ENCODE measurements at places on chromosomes 7 and 10.

DNA sequence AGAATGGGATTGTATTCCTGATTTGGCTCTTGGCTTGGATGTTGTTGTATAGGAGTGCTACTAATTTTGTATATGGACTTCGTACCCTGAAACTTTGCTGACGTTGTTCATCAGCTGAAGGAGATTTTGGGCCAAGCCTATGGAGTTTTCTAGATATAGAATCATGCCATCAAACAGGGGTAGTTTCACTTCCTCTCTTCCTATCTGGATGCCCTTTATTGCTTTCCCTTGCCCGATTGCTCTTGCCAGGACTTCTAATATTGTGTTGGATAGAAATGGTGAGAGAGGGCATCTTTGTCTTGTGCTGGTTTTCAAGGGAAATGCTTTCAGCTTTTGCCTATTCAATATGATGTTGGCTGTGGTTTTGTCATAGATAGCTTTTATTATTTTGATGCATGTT is 92.3 kb downstream of the CCDC7 start:
- no peak for DNase-seq

DNA sequence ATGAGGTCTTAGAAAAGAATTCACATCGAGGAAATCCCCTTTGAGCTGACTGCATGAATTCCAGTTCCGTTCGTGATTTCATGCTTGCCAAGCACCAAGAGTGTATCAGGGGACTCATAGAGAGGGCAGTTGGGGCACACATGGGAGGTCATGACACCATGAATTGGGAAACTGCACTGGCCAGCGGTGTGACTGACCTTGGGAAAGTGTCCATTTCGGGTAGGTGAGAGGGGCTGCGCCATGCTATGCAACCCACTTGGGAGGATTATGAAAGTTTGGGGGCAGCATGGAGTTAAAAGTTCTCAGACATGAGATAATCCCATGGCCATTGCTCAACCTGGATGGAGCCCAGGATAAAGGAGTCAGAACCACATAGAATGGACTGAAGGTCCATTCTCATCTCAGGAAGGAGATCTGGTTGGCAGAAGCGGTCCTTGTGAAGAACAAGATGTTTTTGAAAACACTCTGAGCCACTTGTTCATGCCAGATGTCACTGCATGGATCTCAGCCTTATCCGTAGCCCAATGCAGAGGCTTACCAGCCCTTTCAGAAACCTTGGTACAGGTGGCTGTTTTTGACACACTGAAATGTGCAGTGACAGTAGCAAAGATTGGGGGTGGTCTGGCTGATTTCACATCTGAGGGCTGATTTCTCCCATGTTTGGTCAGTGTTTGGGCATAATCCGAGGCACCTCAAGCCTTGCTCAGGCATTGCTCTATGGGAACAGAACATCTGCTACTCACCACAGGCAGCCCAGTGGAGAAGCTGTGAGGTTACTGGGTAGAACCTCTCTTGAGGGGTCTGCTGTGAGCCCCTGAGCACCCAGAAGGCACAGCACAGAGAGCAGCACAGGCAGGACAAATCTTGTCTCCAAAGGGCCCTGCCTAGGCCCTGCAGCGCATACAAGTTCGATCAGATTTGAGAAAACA is 252.3 kb downstream of the CXCL12 start:
- peak; percentile 3 for DNase-seq

- no peak for DNase-seq
Measured at GRCh38 chr10:132392811-132393694, 3.9 kb upstream of the PWWP2B start.

DNA sequence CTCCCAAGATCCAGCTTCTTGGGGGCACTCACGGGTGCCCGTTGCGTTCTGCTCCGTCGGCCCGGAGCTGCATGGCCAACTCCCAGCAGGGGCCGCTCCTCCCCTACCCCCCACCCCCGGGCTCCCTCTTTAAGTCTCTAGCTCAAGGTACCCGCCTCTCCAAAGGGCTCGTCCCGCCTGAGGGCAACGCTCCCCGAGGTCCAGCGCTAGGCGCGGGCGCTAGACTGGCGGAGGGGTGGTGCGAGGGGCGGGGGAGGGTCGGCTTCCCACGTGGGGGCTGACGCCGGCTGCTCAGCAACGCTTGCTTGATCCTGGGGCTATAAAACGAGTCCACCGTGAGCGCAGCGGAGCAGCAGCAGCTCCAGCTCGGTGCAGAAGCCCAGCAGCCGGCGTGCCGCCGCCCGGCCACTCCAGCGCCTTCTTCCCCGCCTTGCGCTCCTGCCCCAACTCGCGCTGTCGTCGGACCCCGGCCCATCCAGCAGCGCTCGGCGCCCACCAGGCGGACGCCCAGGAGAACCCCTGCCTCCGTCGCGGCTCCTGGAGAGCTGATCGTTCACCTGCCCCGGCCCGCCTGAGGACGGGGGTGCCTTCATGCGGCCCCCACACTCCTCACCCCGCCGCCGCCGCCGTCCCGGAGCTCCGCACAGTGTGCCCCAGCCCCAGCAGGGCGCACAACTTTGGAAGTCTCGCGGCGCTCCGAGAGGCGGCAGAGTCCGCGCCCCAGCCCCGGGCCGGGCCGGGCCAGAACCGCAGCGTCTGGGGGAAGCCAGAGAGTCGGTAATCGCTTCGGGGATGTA is at the start of gene ADRA2A:
TSS of gene ADRA2A (plus strand) at position 348 of the 797 bp plus-strand sequence. CDS start 968 bp downstream, outside the sequence.
- peak; percentile 79 for DNase-seq

- DNase-seq, result no peak
Measured at GRCh38 chr10:102407425-102408130, 11.0 kb downstream of the PSD start.

DNA sequence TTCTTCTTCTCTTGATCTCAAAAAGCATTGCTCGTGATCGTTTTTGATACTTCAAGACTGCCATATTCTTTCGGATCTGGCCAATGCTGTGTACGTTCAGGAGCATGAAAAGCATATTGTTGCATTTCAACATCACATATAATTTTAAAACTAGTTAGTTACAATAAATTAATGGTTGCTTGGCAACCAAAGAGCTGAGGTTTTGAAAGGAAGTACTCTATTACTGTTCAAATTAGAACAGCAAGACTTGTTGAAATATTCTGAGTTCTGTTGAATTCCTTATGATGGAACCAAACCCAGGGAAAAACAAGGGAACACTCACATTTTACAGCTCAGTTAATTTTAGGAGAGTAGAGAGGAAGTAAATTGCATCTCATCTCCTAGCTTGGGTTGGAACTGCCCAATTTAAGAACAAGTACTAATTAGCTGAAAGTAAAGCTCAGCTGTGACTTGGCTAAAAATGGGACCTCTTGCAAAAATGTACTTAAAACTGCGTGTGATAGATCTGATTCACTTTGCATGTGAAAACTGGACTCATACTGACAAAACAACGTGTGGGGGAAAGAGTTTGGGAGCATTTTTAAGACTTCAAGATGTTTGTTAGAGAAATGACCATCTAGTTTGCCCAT is 21.2 kb downstream of the OR9A2 start:
- DNase-seq, result no peak

- no peak for DNase-seq
Measured at GRCh38 chr7:40000734-40001315, 50.8 kb downstream of the CDK13 start.

- DNase-seq, result no peak
Measured at GRCh38 chr10:128314686-128315085, 188.5 kb upstream of the MKI67 start.

DNA sequence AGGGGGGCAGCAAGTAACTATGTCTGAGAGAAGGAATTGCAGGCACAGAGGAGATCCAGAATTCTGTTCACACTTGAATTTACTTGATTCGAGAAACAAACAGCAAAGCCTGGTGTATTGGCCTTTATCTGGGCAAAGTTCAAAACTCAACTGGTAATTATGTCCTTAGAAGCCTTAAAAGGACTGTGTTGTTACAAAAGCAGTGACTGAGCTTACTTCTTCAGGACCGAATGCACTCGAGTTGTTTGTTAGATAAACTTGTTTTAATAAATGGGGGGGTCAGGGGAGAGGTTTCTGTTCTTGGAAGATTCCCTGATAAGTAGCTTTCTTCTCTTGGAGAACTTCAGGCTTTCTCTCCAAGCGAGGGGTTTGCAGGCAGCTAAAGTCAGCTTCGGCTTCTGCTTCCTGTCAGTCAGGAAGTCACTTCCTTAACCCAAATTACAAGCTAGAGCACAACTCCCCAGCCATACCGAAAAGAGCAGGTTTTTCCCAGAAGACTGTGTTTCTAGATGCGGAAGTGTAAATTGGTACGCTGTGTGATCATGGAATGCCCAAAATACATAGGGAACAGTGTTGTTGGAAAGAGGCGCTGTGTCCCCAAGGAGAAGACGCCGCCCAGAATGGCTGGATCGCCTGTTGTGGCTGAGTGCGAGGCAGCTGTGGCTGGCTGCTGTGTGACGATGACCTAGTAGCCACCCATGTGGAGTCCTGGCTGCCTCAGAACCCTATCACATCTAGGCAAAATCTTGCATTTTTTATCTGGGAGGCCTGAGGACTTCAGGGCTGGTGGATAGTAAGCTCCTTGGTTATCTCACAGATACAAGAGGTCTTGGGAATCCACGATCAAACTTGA is 110.4 kb downstream of the TCF7L2 start:
- peak; percentile 64 for DNase-seq

- DNase-seq, result no peak
Measured at GRCh38 chr10:33638891-33639290, 304.4 kb upstream of the NRP1 start.

DNA sequence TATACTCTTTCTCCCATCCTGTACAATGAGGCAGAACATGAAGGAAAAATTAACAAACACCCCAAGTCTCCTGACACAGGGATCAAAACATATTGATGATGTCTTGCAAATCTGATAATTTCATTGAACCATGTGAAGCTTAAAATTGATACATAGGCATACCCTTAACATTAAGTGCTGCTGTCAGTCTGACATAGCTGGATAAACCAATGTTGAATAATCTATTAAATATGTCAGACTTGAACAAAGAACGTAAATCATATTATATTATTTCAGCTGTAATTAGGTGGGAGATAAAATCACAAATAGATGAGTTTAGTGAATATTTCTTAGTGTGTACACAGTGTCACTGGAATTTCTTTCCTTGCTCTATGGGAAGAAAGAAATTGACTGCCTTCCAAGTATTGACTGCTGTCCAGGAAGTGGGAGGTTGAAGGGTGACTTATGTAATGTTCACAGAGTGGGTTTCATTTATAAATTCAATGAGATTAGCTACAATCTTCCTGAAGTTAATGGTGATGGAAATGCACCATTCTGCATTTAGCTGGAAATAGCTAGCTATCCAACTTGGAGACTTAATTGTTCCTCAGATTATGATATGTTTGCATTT is 170.8 kb downstream of the AUTS2 start:
- DNase-seq, result no peak

DNA sequence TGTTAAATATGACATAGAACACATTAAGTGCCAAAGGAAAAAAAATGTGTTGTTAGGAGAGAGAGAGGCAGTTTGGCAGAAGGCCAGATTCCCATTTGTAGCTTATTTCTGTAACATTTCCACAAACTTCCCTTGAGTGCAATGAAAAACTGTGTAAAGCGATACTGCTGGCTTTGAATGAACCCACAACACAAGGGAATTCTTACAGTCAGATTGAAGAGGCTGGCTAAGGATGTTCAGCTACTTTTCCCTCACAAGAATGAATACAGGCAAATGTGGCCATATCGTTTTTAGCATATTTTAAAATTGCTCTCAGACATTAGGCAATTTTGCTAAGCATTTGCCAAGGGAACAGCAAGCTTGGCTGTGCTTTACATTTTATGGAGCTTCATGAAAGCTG is 614.1 kb upstream of the FZD8 start:
- DNase-seq, result no peak

DNA sequence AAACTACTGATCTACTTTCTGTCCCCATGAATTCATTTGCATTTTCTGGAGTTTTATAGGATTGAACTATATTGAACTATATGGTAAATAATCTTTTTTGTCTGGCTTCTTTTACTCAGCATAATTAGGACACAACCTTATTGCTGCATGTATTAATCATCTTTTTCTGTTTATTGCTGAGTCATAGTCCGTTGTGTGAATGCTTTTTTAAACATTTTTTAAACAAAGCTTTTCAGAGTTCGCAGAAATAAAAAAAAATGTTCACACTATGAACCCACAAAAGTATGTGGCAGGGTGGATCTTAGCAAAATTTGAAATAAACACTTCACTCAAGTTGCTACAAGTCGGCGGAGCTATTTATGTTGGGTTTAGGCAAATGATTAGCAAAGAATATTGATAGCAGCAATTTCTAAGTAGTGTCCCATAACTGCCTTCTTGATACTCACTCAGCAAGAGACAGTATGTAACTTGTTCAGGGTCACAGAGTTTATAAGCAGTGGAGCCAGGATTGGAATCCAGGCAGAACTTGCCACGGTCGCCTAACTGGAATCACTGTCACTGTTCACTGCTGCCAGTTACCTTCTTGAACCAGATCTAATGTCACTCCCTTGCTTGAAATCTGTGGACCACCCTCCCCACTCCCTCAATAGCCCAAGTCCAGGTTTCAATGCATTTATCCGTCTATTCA is 5.6 kb downstream of the CH25H start:
- DNase-seq, result no peak

DNA sequence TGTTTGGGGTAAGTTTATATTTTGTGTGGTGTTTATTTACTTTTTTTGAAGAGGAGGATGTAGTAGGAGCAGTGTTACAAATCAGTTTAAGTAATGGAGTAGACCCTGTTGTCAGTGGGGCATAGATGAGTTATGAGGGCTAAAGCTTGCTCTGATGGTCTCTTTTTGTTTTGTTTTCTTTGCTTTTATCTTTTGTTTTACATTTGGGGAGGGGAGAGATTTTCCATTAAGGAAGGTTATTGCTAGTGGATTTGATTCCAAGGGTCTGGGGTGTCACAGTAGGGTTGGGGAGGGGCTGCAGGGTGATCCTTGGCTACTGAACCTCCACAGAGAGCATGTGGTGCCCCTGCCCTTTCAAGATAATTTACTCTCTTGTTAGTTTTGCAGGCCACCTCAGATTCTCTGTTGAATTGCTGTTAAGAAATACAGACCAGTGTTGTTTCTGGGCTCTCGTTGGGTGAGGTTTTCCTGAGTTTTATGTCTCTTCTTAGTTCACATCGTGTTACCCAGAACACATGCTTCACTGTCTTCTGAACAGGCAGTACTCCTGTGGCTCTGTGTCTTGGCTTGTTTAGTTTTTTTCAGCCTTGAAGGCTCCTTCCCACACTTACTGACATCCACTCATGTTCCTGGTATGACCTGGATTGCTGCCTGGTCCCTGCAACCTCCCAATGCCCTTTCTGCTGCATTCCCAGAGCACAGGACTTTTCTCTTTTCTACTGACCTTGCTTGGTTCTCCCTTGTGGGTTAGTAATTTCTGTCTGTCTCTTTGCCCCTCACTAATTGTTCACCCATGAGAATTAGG is 4.2 kb downstream of the KIFBP start:
- DNase-seq, result no peak

- no peak for DNase-seq
Measured at GRCh38 chr10:132105302-132105995, 39.7 kb downstream of the JAKMIP3 start.

DNA sequence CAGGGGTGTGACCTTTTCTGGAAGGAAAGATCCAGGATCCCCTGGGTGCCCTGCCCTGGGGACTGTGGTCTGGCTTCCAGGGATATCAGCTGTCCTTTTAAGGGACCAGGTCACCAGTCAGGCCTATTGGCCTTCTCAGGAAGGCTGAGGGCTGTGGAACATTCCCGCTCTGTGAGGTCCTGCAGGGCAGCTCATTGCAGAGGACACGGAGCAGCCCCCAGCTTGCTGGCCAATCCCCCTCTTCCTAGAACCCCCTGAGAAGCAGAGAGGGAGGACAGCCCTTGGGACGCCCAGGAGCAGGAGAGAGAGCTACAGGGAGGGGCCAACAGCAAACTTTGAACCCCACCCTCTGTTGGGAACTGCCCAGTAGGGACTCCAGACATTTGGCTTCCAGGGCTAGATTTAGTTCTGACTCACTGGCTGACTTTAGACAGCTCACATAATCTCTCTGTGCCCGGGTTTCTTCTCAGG is 67.9 kb upstream of the COL13A1 start:
- DNase-seq, result no peak

- no peak for DNase-seq
Measured at GRCh38 chr7:82347808-82348207, 95.8 kb downstream of the CACNA2D1 start.

Data from mucosa of descending colon (tissue), 3 donors.